Calu3 (cell line): ENCODE measurements at places on chromosomes 11 and 22. TPM values are rescaled to one million over a fixed set of nuclear protein-coding genes. Genes with fewer than 3 reads are reported as not detected.

- peaks cover 3% of the 10 kb centered on the region for H3K36me3 ChIP-seq
- peaks cover 30% of the 10 kb centered on the region for H3K27me3 ChIP-seq
- H3K4me3 ChIP-seq = no peak overlapping the region
- no peaks in the 10 kb centered on the region for H3K4me1 ChIP-seq
- no peak overlapping the region for H3K27ac ChIP-seq
Measured at GRCh38 chr11:115112754-115113153, 391.5 kb downstream of the CADM1 start.

- H3K4me3 ChIP-seq = no peak overlapping the region
- H3K27me3 ChIP-seq = no peaks in the 10 kb centered on the region
- no peak for DNase-seq
- H3K4me1 ChIP-seq = peaks cover 12% of the 10 kb centered on the region
- H3K27ac ChIP-seq = no peak overlapping the region
Measured at GRCh38 chr11:70762810-70763209, 364.5 kb downstream of the CTTN start.

- H3K36me3 ChIP-seq = no peaks in the 10 kb centered on the region
- no peak overlapping the region for H3K27ac ChIP-seq
- H3K4me3 ChIP-seq = no peak overlapping the region
- no peaks in the 10 kb centered on the region for H3K27me3 ChIP-seq
- no peak for DNase-seq
Measured at GRCh38 chr22:47073075-47073474, 310.6 kb downstream of the TBC1D22A start.

- no peak for DNase-seq
- no peaks in the 10 kb centered on the region for H3K4me1 ChIP-seq
- peaks cover 93% of the 10 kb centered on the region for H3K27me3 ChIP-seq
- H3K36me3 ChIP-seq = no peaks in the 10 kb centered on the region
- no peak overlapping the region for H3K4me3 ChIP-seq
Measured at GRCh38 chr11:45745065-45745811, 59.7 kb upstream of the SLC35C1 start.

DNA sequence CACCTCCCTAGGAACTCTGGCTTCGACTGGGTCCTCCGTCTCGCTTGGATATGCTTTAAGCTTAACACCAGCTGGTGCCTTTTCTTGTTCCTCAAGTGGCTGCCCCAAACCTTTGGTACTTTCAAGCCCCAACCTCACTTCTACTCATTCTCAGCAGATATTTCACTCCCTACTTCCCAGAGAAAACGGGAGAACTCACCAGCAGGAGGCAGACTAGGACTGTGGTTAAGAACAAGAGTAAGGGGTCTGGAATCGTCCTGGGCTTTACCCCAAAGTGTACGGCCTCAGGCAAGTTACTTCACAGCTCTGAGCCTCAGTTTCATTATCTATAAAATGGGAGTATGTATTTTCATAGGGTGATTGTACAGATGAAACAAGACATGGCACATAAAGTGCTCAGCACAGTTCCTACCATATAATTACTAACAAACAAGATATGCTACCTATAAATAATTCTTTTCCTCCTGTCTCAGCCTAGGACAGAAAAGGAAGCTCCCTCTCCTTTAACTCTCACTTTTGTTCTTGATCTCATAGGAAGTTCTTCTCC lies 37.8 kb downstream of the PAMR1 start:
- no peaks in the 10 kb centered on the region for H3K36me3 ChIP-seq
- DNase-seq = peak; percentile 44
- H3K4me3 ChIP-seq = no peak overlapping the region
- no peaks in the 10 kb centered on the region for H3K4me1 ChIP-seq

- DNase-seq = no peak
- H3K4me3 ChIP-seq = no peak overlapping the region
- no peaks in the 10 kb centered on the region for H3K4me1 ChIP-seq
- no peaks in the 10 kb centered on the region for H3K36me3 ChIP-seq
- H3K27me3 ChIP-seq = no peaks in the 10 kb centered on the region
- H3K27ac ChIP-seq = no peak overlapping the region
Measured at GRCh38 chr11:43818220-43818619, 62.4 kb upstream of the ALKBH3 start.

GRCh38 chr11:73323464-73323863 lies 15.4 kb downstream of the ARHGEF17 start:
- peaks cover 17% of the 10 kb centered on the region for H3K4me1 ChIP-seq
- H3K27me3 ChIP-seq = no peaks in the 10 kb centered on the region
- H3K4me3 ChIP-seq = no peak overlapping the region
- no peaks in the 10 kb centered on the region for H3K36me3 ChIP-seq
- no peak overlapping the region for H3K27ac ChIP-seq
- DNase-seq = no peak

GRCh38 chr11:67044496-67044895 lies 12.2 kb upstream of the RHOD start:
- H3K36me3 ChIP-seq = peaks cover under 1% of the 10 kb centered on the region
- no peak for DNase-seq
- H3K4me1 ChIP-seq = no peaks in the 10 kb centered on the region
- H3K4me3 ChIP-seq = no peak overlapping the region
- peaks cover 9% of the 10 kb centered on the region for H3K27me3 ChIP-seq

- no peak overlapping the region for H3K4me3 ChIP-seq
- no peaks in the 10 kb centered on the region for H3K4me1 ChIP-seq
- no peak for DNase-seq
- no peaks in the 10 kb centered on the region for H3K36me3 ChIP-seq
- H3K27ac ChIP-seq = no peak overlapping the region
Measured at GRCh38 chr22:33105501-33105911, 47.3 kb upstream of the SYN3 start.

GRCh38 chr22:25370322-25370721 lies 150.9 kb downstream of the CRYBB2 start:
- H3K36me3 ChIP-seq = peaks cover 15% of the 10 kb centered on the region
- no peak for DNase-seq
- no peak overlapping the region for H3K27ac ChIP-seq
- no peak overlapping the region for H3K4me3 ChIP-seq
- H3K27me3 ChIP-seq = no peaks in the 10 kb centered on the region

Gene SLC6A5
- total RNA-seq = not detected in 2 replicates

Gene TMEM191C
- total RNA-seq = 2.2 and 2.6 TPM in 2 replicates

Gene AAMDC
- 11.7 and 12.9 TPM in 2 replicates for total RNA-seq

Gene CD44
- 1,189 and 1,365 TPM in 2 replicates for total RNA-seq

Gene C22orf23
- 0.52 and 0.69 TPM in 2 replicates for total RNA-seq
